ENCODE measurements at places on chromosomes 2 and 18. TPM values are rescaled to one million over a fixed set of nuclear protein-coding genes. Genes with fewer than 3 reads are reported as not detected.

POMC gene
- total RNA-seq: not detected

LGALSL gene
- total RNA-seq: 14.5 TPM

HAAO gene
- not detected for total RNA-seq

CFAP210 gene
- 0.28 TPM for total RNA-seq

GALNT3 gene
- not detected for total RNA-seq

NOSTRIN gene
- 2.2 TPM for total RNA-seq

ZNF396 gene
- total RNA-seq: 0.66 TPM

AMER3 gene
- not detected for total RNA-seq

DIPK1C gene
- total RNA-seq: not detected

TDRD15 gene
- not detected for total RNA-seq

CYBRD1 gene
- total RNA-seq: 38.6 TPM

MYL12B gene
- total RNA-seq: 381 TPM

HOXD11 gene
- total RNA-seq: 8.2 TPM

SKOR2 gene
- not detected for total RNA-seq

ING5 gene
- 23.5 TPM for total RNA-seq

UBE2F gene
- total RNA-seq: 49.8 TPM

COX7A2L gene
- total RNA-seq: 198 TPM

MC4R gene
- total RNA-seq: not detected

SMAD7 gene
- 28.9 TPM for total RNA-seq

KYNU gene
- total RNA-seq: 304 TPM

LAMA3 gene
- total RNA-seq: 29.5 TPM

MYO5B gene
- total RNA-seq: 14.9 TPM

SLC40A1 gene
- total RNA-seq: 3.8 TPM

COL6A3 gene
- 0.09 TPM for total RNA-seq

COLEC12 gene
- 0.06 TPM for total RNA-seq

ANKRD23 gene
- 2.5 TPM for total RNA-seq

SEPTIN2 gene
- total RNA-seq: 253 TPM

RAPH1 gene
- total RNA-seq: 5.7 TPM

DNER gene
- 9.1 TPM for total RNA-seq

TRIM54 gene
- 0.44 TPM for total RNA-seq

METAP1D gene
- 3.1 TPM for total RNA-seq

IL36G gene
- total RNA-seq: not detected

GALNT5 gene
- 3.2 TPM for total RNA-seq

KHK gene
- total RNA-seq: 7.3 TPM

ALPP gene
- total RNA-seq: 0.37 TPM

RAPGEF4 gene
- total RNA-seq: 0.21 TPM

PSMA8 gene
- not detected for total RNA-seq

IL1RN gene
- total RNA-seq: 0.43 TPM

NDUFAF7 gene
- 18.2 TPM for total RNA-seq

DPP10 gene
- total RNA-seq: not detected
